ENCODE measurements at places on chromosomes 6 and 20. TPM values are rescaled to one million over a fixed set of nuclear protein-coding genes. Genes with fewer than 3 reads are reported as not detected.

DNA sequence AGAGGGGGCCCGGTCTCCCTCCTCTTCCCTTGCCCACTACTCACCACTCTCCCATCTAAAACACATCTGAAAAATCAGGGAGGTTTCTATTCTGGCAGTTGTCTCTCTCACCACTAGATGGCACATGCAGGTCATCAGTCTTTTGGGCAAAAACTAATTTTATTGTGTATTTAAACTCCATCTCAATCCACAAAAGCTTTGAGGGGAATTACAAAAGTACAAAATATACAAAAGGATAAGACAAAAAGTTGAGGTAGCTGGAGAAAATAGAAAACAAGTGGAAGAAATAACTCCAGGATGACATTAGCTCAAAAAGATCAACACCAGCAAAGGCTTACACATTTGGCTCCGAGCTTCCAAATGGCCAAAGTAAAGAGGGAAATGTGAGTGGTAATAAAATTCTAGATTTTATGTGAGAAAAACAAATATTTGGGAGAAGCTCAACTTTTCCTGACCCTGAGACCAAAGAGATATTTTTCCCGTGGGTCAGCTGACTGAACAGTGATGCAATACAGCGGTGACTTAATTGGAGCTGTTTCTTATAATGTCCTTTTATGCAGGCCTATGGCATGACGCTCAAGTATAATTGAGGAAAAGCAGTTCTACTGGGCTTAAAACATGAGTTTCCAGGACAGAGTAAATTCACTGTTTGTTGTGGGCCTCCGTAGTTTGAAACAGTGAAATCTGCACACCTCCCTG is 79.8 kb upstream of the CHD6 start:
- DNase-seq: peak; percentile 33

- no peak for DNase-seq
Measured at GRCh38 chr6:225907-226306, 66.4 kb upstream of the DUSP22 start.

Gene ID4
- polyA plus RNA-seq: 10.3 TPM

Gene ADGRF5
- 0.45 TPM for polyA plus RNA-seq

Gene EYA4
- 0.22 TPM for polyA plus RNA-seq

DNA sequence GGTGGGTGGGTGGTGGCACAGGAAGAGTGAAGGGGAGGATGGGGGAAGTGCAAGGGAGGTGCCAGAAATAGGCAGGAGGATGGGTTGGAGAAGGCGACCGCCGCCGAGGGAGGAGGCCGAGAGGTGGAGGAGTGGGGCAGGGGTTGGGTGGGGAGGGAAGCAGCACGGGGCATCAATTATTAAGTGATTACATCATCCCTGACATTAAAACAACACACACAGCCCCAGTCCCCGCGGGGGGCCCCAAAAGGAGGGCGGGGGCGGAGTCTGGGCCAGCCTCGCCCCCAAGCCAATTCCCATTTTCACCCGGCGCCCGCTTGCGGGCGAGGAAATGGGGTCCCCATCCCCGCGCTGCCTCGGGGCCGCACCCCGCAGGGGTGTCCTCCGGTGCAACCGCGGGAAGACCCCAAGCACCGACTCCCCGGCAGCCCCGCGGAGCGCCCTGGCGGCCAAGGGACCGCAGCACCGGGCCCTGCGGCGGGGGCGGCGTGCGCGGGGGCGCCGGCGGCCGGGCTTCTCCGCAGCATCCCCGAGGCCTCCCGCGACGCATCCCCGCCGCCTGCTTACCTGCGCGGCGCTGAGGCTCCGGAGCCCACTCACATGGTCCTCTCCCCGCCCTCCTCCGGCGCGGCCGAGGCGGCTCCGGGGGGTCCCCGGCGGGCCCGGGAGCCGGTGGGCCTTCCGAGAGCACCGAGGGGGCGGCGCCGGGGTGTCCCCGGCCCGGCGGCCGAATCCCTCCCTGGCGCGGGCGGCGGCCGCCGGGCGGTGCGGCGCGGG is 663 bp downstream of the FYN start:
- peak; percentile 47 for DNase-seq

Gene PSORS1C1
- 7.8 TPM for polyA plus RNA-seq

Gene MYBL2
- 36.9 TPM for polyA plus RNA-seq

Gene MYL9
- 7.4 TPM for polyA plus RNA-seq

Gene ARG1
- polyA plus RNA-seq: not detected

- DNase-seq: no peak
Measured at GRCh38 chr6:18733921-18734550, 346.9 kb downstream of the RNF144B start.

DNA sequence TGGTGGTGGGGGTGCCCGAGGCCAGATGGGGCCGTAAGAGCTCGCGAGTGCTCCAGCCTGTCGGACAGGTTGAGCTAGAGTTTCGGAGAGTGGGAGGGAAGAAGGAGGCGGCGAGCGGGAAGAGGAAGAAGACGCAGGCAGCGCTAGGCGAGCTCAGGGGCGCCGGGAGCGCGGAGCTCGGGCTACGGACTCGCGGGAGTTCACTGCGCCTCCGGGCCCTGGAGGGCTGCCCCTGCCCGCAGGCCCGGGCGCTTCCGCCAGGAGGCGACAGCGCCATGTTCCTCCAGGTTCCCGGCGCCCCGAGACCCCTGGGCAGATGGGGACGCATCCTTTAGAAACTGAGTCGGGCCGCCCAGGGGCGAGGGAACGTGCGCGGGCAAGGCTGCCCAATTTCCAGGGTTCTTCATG is 984 bp downstream of the TFAP2C start:
- peak; percentile 46 for DNase-seq

- DNase-seq: no peak
Measured at GRCh38 chr6:156984178-156984738, 207.1 kb downstream of the ARID1B start.

- DNase-seq: no peak
Measured at GRCh38 chr6:136811272-136811671, 11.1 kb upstream of the PEX7 start.

- no peak for DNase-seq
Measured at GRCh38 chr6:162344646-162345010, 382.9 kb downstream of the PRKN start.

Gene LRFN2
- polyA plus RNA-seq: 0.40 TPM

Gene CD24
- polyA plus RNA-seq: 93.5 TPM

Gene NCOA7
- polyA plus RNA-seq: 10.7 TPM

Gene CALHM4
- polyA plus RNA-seq: not detected

DNA sequence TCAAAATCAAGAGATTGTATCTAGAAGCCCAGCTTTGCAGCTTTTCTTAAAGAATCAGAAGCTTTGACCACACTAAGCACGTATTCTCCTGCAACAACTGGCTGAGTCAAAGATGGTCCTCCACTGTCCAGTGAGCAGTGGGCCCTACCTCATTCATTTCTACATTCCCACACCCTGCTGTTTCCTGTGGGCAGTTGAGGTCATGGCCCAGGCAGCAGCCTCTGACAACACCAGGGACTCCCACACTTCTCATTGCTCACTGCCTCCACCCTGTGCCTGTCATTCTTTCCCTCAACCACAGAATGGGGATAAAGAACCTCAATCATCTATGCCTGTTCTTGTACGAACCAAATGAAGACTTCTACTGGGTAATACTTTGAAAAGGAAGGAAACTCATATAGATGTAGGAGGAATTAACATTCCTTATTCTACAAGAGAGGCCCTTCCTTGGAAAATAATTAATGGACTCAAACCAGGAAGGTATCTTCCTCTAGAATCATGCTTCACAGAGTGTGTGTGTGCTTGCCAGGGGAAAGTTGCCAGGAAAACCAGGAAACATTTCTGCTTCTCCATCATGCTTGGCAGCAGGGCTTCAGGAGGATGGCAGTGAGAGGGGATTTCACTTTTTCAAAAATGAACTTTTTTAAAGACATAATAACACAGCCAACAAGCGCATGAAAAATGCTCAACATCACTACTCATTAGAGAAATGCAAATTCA is 191.7 kb upstream of the RIN2 start:
- no peak for DNase-seq

DNA sequence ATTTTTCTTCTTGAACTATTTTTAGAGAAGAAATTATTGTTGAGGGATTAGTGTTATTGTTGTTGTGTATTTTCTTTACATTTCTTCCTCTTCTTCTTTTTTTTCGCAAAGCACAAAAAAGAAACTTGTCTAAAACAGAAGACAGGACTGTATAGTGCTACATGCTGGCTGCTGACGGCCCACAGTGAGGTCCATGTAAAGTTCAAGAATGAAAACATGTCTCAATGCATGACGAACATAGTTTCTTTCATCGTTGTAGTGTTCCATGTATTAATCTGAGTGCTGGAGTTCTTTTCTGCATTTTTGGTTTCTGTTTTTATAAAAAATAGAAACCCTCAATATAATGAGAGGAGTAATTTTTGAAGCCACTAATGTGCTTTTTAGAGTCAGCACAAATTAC is 462.9 kb upstream of the MARCKS start:
- DNase-seq: no peak

- peak; percentile 43 for DNase-seq
Measured at GRCh38 chr6:53360093-53360912, 11.6 kb upstream of the ELOVL5 start.

DNA sequence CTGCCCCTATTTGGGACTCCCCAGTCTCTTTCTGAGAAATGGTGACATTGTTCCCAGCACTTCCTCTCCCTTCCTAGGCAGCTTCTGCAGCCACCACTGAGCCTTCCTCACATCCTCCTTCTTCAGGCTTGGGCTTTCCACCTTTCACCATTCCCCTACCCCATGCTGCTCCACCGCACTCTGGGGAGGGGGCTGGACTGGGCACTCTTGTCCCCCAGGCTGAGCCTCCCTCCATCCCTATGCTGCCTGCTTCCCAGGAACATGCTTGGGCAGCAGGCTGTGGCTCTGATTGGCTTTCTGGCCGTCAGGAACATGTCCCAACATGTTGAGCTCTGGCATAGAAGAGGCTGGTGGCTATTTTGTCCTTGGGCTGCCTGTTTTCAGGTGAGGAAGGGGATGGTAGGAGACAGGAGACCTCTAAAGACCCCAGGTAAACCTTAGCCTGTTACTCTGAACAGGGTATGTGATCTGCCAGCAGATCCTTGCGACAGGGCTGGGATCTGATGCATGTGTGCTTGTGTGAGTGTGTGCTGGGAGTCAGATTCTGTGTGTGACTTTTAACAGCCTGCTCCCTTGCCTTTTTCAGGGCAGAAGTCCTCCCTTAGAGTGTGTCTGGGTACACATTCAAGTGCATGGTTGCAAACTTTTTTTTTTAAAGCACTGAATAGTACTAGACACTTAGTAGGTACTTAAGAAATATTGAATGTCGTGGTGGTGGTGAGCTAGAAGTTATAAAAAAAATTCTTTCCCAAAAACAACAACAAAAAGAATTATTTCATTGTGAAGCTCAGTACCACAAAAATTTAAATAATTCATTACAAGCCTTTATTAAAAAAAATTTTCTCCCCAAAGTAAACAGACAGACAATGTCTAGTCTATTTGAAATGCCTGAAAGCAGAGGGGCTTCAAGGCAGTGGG is 2.1 kb upstream of the CDKN1A start:
- no peak for DNase-seq

DNA sequence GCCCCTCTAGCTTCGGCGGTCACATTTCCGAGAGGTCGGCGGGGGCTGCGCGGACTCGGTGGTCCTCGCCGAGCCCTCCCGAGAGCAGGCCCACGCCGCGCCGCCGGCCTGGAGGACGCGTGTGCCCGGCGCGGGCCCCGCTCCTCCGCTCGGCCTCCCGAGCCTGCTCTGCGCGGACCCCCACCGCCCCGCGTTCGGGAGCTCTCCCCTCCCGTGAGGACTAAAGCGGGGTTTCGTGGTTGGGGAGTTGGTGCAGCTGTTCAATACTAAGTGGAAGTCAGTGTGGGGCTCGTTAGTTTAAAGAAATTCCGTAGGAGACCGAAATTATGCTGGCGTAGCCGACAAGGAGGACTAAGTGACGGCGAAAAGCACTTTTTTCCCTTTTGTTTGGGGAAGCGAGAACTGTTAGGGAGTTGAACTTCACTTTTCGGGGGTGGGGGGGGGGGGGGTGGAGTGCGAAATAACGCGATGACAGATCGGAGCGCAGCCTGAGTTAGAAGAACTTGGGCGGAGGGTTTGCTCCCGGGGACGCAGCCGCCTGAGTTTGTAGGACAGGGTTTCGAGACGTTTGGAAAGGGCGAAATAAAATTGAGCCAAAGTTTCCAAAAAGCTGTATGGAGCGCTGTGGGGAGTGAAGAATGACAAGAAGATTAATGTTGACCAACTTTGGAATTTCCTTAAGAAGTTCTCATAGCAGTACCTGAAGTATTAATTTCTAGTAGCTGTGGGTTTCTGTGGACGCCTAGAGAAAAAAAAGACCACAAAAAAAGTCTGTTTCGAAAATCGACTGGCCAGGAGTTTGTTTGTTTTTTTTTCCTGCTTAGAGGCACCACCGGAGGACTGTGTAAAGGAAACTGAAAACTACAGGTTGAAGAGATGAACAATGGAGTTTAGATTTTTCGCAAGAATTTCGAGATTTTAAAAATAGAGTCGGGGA is 1.4 kb downstream of the QKI start:
- no peak for DNase-seq

DNA sequence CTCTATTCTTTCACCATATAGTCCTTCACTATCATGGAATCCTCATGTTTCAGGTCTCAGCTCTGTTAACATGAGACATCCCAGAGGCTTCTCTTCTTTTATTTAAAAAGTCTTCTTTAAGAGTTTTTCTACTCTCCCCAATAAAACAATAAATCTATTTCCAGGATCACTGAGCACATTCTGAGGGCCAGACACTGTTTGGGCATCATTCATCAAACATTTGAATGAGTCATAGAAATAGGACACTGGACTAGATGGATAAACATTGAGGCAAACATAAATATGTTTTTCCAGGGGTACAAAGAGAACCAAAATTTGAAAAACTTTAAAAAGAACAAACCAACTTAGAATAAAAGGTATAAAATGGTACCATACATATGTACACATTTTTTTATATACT is 554.4 kb downstream of the KIF16B start:
- no peak for DNase-seq

Gene LGSN
- not detected for polyA plus RNA-seq

Gene PMEPA1
- polyA plus RNA-seq: 7.3 TPM

Gene IYD
- polyA plus RNA-seq: 5.9 TPM

Gene RPN2
- 32.9 TPM for polyA plus RNA-seq

Gene STMND1
- polyA plus RNA-seq: 0.06 TPM

Gene SLC24A3
- polyA plus RNA-seq: 4.0 TPM

Gene COL21A1
- not detected for polyA plus RNA-seq

Gene LHFPL5
- not detected for polyA plus RNA-seq

- DNase-seq: no peak
Measured at GRCh38 chr6:127796713-127797112, 104.1 kb downstream of the THEMIS start.

Gene TMC2
- not detected for polyA plus RNA-seq

Gene BIRC7
- not detected for polyA plus RNA-seq

DNA sequence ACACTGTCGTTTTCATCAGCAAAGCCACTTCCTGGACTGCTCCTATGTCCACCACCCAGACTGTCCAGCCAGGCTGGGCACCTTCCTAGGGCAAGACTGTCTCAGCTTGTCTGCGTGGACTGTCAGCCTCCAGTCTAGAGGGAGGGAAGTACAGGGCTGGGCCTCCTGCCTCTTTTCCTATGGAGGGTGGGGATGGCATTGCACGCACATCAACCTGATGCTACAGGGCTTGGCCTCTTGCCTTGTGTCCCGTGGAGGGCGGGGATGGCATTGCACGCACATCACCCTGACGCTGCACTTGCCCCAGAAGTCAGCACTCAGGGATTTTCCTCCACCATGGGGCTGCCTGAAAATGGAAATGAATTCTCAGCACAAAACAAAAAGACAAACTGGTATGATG is 304.2 kb upstream of the CDH4 start:
- DNase-seq: no peak

Gene HSP90AB1
- 773 TPM for polyA plus RNA-seq

- DNase-seq: no peak
Measured at GRCh38 chr20:23417861-23418260, 3.4 kb downstream of the NAPB start.

GRCh38 chr6:11172501-11173327 is 59.8 kb downstream of the NEDD9 start:
- peak; percentile 61 for DNase-seq

GRCh38 chr20:23065266-23066201 is 16.1 kb upstream of the THBD start:
- no peak for DNase-seq
